ENCODE measurements at places on chromosomes 7 and 10.

- DNase-seq, result no peak
Observed at GRCh38 chr7:43135129-43135528, 22.7 kb downstream of the HECW1 start.

- no peak for DNase-seq
Observed at GRCh38 chr7:79880312-79880711, 254.3 kb upstream of the GNAI1 start.

DNA sequence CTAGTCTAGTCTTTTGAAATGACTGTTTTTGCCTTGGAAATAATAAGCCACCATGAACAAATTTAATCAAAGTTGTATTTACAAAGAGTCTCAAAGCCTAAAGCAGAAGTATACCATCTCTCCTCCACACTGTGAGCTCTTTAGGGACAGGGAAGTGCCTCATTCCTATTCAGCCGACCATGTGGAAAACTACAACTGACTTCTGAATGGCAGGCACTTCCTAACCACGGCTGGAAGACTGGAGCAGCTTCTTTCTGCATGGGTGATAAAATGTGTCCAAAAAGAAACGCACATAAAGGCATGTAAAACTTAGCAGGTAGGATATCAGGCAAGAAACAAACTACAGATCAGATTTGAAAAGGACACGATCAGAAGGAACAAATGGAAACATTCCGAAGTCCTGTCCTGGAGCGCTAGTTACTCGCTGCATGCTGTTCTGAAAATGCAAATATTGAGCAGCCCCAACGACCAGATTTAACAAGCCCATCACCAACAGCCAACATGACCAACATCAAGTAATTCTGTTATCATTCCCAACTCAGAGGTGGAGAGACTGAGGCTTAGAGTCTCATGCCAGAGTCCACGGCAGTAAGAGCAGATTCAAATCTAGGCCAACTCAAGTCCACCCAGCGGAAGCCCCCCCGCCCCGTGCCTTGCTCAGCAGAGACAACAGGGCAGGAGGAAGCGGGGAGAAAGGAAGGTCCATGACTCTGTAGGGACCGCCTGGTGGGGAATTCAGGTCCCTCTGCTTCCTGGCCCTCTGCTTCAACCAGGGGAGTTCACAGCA is 26.5 kb downstream of the CTBP2 start:
- DNase-seq, result no peak

DNA sequence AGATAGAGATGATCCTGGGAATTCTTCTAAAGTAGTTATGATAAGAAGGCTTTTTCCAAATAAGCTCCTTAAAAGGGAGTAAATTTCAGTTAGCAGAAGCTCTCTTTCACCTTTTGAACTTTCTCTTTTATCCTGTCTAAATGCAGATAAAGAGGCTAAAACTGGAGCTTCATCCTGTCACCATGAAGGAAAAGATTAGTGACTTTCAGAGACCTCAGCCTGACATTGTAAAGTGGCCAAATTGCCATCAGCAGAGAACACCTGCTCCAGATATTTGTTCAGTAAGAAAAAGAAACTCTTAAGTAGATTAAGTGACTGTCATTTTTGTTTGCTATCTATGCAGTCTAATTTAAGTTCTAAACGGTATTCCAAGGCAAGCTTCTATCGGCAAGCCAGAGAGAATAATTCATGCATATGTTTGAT is 18.3 kb downstream of the VWDE start:
- no peak for DNase-seq

DNA sequence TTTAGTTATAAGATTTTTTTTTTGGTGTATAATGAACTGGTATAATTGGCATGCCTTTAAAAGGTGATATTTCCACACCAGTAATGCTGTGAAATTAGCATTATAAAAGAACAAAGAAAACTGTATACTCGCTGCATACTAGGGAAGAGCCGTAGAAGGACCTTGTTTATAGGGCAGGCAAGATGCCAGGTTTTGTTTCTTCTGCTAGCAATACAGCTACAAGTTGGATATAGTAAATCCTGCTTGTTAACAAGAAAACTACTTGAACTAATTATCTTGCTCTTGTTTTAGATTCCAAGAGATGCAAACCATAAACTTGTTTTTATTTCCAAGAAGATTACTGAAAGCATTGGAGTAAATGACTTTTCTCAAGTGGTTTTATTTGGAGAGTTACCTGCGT is 1.9 kb downstream of the DNAH11 start:
- DNase-seq, result no peak

DNA sequence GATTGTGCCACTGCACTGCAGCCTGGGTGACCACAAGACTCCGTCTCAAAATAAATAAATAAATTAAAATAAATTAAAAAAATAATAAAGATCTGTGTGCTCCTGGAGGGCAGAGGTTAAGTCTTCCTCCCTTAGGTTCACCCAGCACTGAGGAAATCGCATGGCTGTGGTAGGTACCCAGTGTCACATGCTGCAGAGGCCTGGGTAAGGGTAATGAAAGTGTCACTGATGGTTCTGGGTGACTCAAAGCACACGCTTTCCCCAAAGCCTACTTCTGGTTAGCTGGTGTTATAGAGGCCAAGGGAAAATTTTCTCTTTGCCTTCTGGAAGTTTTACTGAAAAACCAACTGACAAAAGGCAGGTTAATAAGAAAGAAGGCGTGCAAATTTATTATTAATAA is 88.8 kb upstream of the ITGB1 start:
- DNase-seq, result no peak

DNA sequence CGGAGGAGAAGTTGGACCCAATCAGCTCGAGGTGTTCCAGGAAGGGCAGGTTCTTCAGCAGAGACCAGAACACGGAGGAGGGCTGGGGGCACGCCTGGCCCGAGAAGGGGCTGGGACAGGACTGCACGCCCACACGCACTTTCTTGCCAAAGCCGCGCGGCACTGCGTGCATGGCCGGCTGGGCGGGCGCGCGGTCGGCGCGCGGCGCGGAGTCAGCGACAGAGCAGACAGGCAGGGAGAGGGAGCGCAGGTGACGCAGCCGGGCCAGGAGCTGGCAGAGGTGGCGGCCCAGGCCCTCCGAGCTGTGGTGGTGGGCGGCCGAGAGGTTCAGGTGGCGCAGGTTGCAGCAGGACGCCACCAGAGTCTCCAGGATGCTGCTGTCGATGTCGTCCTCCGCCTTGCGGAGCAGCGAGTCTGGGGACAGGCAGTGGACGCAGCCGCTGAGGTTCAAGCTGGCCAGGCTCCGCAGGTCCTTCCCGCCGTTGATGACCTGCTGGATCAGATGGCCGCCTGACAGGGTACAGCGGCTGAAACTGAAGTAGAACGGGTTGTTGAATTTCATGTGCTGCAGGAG is 77.2 kb upstream of the TNRC18 start:
- DNase-seq, result no peak

DNA sequence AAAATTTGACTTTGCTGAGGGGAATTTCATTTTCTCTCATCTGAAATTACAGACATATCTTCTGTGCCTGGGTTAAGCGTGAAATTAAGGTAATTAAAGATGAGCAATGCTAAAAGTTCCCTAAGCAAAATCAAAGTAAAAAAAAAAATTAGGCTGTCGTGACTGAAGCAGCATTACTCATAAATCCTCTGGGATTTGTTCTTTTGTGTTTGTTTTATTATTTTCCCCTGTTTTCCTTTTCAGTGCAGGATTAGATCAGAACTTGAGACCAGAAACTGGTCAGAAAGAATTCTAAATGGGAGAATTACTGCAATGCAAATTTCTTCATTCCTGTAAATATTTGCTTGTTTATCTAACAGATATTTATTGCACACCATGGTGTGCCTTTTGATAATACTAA is 141.4 kb upstream of the BET1 start:
- no peak for DNase-seq

DNA sequence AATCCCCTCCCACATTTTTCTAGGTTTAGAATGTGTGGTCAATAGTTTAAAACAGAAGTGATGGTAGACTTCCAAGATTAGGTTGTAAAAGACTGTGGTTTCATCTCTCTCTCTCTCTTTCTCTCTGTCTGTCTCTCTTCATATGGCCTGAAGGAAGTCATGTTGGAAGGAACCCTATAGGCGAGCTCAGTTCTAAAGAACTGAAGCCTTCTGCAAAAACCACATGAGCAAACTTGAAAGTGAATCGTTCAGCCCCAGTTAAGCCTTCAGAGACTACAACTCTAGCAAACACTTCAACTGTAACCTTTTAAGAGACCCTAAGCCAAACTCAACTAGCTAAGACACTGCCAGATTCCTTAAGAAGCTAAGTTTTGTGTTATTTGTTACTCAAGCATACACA is 707.5 kb upstream of the LRRTM3 start:
- no peak for DNase-seq

GRCh38 chr7:5470167-5470532 is 46.5 kb upstream of the TNRC18 start:
- no peak for DNase-seq

DNA sequence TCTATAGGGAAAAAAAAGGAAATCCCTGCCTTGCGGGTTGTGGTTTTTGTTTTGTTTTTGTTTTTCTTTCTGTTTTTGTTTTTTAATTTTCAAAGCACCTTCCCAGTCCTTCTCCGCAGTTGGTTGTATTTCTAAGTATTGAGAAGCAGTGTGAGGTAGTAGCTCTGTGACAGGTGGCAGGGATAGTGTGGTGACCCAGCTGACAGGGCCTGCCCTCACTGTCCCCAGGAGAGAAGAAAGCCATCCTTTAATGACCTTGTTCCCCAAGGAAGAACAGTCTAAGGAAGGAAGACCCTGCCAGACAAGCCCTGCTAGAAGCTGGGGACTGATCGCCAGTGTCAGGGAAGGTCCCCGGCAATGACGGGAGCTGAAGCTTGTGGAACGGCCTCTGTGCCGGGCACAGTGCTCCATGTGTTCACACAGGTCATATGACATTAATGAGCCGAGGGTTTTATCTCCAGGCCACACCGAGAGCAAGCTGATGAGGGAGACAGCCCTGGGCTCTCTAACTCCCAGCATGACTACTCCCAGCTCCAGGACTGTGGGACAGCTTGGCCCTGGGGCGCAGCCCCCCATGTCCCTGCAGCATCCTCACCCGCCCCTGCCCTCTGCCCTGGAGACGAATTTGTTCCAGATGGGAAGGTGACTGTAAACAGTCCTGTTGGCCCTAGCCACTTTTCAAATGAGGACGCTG is 69.0 kb upstream of the LRRC18 start:
- no peak for DNase-seq

- DNase-seq, result no peak
Observed at GRCh38 chr7:122303531-122304318, 825 bp downstream of the FEZF1 start.

DNA sequence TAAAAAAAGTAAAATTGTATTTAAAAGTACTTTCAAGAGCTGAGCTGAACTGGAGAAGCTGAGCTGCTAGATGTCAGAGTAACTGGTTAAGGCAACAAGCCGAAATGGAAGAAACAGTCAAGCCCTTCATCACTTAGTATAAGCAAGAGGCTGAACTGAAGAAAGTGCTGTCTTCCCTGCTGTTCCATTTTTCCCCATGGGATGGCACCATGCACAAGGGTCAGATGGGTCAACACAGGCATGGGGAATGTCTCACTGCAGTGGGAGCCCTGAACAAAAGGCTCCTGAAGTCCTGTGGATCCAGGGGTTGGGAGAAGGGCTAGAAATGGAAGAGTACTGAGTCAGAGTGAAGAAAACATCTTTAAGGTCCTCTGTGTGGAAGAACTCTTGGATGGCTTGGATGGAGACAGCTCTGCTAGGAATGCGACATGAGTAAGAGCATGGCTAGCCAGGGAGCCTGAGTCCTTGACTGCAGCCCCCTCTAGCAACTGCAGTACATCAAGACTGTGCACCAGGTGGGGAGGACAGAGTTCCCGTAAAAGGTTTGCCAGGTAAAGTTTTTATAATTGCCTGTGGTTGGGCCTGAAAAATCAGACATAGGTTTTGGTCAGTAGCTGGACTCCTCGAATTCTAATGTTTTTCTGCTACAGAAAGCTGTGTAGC is 348.3 kb downstream of the GPR158 start:
- no peak for DNase-seq

- DNase-seq, result peak; percentile 58
Observed at GRCh38 chr10:34808801-34809745, 6.0 kb downstream of the PARD3 start.

GRCh38 chr7:12637819-12638592 is 49.4 kb upstream of the ARL4A start:
- no peak for DNase-seq

DNA sequence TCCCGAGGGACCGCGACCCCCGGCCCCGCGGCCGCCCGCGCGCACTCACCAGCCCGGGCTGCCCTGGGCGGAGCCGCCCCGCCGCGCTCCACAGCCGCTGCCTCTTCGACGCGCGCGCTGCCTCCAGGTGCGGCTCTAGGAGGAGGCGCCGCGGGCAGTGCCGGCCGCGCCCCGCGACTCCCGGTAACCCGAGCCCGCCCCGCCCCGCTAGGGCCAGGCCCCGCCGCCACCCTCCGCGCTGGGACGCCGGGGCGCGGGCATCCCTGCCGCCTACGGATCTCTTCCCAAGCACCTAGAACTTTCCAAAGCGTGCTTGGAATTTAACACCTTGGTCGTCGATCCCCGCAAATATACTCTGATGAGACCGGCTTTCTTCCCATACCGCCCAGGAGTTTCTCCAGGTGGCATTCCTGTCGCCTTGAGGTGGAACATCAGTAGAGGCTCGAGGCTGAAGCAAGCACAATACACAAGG is at the start of gene SLC26A5:
TSS of gene SLC26A5 (minus strand) at position 159 of the 472 bp plus-strand sequence. CDS start 24,693 bp downstream, outside the sequence.
- DNase-seq, result no peak

DNA sequence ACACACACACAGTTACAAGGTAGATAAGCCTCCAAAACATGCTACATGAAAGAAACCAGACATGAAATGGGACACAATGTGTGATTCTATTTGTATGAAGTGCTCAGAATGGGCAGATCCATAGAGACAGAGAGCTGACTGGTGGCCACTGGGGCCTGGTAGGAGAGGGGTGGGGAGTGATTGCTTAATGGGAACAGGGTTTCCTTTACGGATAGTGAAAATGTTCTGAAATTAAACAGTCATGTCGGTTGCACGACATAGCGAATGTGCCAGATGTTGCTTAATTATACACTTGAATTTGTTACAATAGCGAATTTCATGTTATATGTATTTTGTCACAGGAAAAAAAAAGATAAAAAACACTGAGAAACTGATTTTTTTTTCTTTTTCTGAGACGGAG is 122.3 kb downstream of the SPDYE5 start:
- no peak for DNase-seq

DNA sequence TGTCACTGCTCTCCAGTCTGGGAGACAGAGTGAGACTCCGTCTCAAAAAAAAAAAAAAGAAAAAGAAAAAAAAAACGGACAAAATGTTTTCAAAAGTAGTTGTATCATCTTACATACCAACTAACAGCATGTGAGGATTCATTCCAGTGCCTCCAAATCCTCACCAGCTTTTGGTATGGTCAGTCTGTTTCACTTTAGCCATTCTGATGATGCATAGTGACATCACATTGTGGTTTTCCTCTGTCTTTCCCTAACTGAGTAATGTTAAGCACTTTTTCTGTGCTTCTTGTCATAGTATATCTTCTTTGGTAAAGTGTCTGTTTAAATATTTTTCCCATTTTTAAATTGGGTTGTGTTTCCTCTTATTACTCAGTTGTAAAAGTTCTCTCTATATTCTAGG is 251.4 kb upstream of the CTBP2 start:
- DNase-seq, result no peak

DNA sequence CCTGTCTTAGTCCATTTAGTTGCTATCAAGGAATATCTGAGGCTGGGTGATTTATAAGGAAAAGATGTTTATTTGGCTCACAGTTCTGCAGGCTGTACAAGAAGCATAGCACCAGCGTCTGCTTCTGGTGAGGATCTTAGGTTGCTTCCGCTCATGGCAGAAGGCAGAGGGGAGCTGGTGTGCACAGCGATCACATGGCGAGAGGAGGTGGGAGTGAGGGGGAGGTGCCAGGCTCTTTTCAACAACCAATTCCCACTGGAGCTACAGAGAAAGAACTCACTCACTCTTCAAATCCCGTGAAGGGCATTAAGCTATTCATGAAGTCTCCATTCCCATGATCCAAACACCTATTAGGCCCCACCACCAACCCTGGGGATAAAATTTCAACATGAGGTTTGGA is 371.6 kb downstream of the SH2D4B start:
- DNase-seq, result no peak

GRCh38 chr10:77580482-77580881 is 57.1 kb downstream of the KCNMA1 start:
- no peak for DNase-seq

All from hypothalamus (tissue), 51 donors.